ENCODE measurements at places on chromosomes 12 and 14. TPM values are rescaled to one million over a fixed set of nuclear protein-coding genes. Genes with fewer than 3 reads are reported as not detected.

DNA sequence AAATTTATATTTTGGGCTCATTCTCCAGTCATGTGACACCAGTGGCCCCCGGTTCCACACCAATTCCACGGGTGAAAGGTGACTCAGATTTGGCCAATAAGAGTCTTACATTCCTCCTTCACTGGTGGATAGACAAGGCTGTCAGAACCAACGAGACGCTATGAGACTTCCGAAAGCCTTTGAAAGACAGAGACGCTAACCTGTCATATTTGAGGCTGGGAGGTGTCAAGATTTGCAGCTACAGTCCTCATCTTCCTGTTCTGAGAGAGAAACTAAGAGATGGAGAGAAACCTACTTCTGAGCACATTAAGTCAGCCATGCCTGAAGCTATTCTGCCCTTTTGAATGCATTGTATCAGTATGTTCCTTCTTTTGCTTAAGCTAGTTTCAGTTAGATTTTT is 171.2 kb downstream of the FLRT2 start:
- DNase-seq = no peak

- DNase-seq = no peak
Observed at GRCh38 chr14:90400904-90401561, 4.2 kb downstream of the CALM1 start.

DNA sequence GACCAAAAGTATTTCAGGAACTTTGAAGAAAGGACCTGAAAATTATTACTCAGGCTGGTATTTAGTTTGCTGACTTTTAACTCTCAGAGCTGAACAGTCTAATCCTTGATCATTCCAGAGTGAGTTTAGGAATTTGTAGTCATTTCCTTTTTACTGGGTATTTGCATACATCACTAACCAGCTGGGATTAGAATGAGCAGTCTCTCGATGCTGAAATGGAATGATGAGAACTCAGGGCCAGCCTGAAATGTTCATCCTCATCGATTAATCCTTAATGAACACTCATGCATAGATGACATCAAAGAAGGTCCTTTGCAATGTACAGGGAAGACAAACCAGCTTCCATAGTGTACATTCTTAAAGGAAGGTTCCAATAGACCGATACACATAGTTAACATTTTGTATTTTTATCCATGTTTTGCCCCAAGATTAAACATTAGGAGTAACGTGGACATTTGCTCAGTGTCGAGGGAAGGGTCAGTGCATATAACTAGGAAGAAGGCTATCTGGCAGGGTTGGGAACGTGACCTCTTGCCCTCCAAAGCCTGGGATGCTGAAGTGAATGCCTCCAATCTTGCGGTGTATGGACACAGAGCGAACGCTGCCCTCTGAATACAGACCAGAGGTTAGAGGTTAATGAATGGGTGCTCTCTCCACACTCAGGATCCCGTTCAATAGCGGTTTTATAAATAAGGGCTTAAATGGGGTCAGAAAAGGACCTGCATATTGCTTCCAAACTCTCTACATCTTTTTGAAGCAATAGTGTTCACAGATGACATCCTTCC is 14.5 kb downstream of the FBXL14 start:
- DNase-seq = no peak

DNA sequence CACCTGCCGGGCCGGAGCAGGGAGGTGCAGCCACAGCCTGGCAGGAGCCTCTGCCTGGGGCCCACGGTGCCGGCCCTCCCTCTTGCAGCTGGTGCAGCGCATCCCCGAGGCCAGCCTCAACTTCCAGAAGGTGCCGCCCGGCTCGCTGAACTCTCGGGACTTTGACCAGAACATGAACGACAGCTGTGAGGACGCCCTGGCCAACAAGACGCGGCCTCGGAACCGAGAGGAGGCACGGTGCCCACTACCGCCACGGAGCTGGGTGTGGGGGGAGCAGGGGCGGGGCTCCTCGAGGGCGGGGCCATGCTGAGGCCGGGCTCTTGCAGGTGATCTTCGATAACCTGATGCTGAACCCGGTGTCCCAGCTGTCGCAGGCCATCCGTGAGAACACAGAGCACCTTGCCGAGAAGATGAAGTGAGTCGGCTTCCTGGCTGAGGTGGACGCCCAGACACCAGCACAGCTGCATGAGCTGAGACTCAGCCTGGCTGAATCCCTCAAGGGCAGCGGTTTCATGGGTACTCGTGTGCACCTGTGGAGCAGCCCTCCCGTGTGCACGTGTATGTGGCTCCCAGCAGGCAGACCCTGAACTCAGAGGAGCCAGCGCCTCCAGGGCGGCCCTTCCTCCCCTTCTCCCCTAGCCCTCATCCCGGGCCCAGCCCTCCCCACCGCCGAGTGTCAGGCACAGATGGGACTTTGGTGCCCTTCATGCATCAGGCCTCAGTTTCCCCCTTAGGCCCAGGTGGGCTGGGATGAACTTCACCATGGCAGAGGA is 28.6 kb downstream of the CEP170B start:
- peak; percentile 94 for DNase-seq

The HCAR3 gene
- not detected for total RNA-seq

The TAS2R9 gene
- not detected for total RNA-seq

The AP4S1 gene
- total RNA-seq = 8.5 TPM

Measured in chondrocyte (in vitro differentiated cells).